ENCODE measurements at places on chromosomes 7 and 10.

- no peak for DNase-seq
Measured at GRCh38 chr7:48360574-48360973, 189.3 kb downstream of the ABCA13 start.

GRCh38 chr10:73095481-73096021, 1.1 kb downstream of the P4HA1 start:
- DNase-seq, result no peak

GRCh38 chr10:69220507-69220906, 375 bp downstream of the HKDC1 start:
- no peak for DNase-seq

DNA sequence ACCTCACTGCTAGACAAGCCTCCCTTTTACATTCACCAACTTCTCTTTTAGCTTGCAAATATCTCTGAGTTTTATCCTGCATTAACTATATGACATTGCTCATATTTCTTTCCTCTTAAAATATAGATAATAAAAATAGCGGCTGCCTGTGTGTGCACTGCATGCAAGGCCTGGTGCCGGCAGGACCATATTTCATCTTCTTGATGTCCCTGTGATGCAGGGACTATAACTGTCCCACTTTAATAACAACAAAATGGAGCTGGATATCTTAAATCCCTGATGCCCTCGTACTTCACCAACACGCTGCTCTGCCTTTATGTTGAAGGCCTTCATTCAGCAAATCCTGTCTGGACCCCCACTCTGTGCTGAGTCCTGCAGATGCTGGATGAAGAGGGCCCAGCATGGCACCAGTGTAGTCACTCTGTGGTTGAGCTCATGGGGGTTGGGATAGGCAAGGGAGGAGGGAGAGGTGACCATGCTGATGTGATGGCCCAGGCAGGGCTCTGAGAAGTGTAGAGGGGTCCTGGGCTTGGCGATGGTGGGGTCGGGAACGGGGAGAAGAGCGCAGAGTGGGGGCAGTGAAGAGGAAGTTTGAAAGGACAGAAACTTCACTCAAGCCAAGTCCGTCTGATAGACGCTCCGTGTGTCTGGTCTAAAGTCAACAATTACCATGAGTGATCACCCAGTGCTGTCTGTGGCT, 40.4 kb downstream of the C10orf90 start:
- no peak for DNase-seq

DNA sequence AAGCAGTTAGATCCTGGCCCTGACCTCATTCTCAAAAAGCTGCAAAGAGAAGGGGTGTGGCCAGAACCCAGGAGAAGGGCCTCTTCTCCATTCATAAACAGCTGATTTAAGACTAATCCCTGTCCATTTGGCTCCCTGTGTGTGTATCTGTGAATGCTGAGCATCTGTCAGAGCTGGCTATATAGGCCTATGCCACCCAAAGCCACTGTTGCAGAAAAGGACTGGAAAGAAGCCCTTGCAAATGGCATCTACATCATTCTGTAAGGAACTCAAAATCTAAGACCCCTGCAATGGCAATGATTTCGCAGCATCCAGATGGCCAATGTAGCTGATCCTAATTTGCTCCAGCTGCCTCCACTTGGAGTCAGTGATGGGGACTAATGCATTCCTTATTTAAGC, 384.5 kb downstream of the KCNMA1 start:
- DNase-seq, result no peak

GRCh38 chr10:79402951-79403350, 42.5 kb downstream of the ZCCHC24 start:
- DNase-seq, result no peak

- DNase-seq, result no peak
Measured at GRCh38 chr10:129993621-129994020, 29.5 kb upstream of the EBF3 start.

GRCh38 chr7:25495342-25496250, 267.3 kb upstream of the NPVF start:
- DNase-seq, result no peak

- DNase-seq, result no peak
Measured at GRCh38 chr7:146053492-146053891, 63.1 kb upstream of the CNTNAP2 start.

DNA sequence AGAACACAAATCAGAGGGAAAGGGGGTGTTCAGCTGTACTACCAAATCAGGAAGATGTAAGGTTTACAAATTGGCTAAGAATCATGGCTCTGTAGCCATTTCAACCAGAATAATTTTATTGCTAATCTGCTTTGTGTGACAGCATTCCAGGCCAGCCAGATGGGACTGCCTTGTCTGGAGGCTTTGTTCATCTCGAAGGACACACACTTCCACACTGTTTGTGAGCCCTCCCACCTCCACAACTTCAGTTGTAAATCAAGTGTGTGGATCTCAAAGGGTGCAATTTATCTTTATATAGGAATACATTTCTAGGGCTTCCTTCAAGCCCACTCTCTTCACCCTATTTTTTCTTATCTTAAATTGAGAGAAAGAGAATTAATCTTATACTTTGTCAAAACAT, 6.9 kb upstream of the OIT3 start:
- DNase-seq, result no peak

All from LNCaP clone FGC (cell line).